Renal pelvis (tissue), 12 donors: ENCODE measurements at places on chromosomes 3 and 15.

GRCh38 chr15:71596672-71597071 lies 213.7 kb upstream of the NR2E3 start:
- DNase-seq: no peak

DNA sequence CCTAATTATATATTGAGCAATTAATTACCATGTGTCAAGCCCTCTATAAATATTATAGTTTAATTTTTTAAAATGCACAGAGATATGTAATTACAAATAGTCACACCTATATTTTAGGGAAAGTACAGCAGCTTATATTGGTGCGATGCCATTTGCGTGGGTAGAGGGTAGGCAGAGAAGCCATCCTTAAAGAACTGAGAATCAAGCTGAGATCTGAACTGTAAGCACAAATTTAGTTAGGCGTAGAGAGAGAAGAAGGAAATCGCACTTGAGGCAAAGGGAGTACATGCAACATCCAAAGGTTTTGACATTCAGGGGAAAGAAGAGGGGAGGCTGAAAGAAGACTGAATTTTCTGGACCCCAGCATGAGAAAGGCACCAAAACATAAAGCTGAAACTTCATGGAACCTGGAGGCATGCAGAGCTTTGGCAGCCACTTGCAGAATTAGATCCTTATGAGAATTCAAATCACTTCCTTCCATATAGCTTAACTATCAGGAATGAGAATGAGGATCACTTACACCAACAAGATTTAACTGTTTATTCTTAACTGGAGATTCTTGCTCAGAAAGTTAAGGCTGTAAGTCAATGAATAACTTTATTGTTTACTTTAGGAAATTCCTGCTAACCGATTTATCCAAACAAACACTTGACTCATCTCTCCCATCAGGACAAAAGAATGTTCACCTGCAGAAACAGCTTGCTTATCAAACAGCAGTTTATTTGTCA lies 114.3 kb downstream of the TGFBR2 start:
- DNase-seq: no peak

GRCh38 chr3:148599481-148599880 lies 98.2 kb upstream of the AGTR1 start:
- DNase-seq: no peak

GRCh38 chr15:37481126-37481525 lies 380.8 kb upstream of the MEIS2 start:
- DNase-seq: no peak
